ENCODE measurements at places on chromosomes 12 and 14. TPM values are rescaled to one million over a fixed set of nuclear protein-coding genes. Genes with fewer than 3 reads are reported as not detected.

- peak; percentile 79 for DNase-seq
Measured at GRCh38 chr14:24080888-24081738, 9.8 kb downstream of the CPNE6 start.

GRCh38 chr14:67429510-67430205, 17.7 kb upstream of the PLEK2 start:
- DNase-seq = no peak

DNA sequence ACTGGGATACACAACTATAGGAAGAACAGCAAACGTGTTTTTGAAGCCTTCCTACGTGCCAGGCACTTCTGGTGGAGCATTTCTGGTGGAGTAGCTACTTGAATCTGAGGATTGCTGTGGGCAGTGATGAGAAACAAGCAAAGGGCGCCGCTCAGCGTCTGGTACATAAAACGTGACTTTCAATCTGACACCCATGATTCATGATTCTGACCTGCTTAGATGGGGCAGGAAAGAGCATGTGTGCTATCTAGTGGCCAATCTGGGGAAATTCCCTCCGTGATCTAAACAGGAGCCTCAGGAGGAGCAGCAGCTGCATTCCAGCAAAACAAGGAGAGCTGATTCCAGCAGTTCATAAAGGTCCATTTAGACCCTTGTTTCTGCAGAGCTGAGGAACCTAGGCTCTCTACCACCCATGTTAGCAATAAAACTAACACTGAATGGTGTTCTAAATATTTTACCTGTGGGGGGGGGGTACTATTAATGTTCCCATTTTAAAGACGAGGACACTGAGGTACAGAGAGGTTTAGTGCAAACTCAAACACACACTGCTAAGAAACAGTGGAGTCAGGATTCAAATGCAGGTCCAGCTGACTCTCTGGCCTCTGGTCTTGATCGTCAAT, 37.8 kb downstream of the PAH start:
- DNase-seq = peak; percentile 2

DNA sequence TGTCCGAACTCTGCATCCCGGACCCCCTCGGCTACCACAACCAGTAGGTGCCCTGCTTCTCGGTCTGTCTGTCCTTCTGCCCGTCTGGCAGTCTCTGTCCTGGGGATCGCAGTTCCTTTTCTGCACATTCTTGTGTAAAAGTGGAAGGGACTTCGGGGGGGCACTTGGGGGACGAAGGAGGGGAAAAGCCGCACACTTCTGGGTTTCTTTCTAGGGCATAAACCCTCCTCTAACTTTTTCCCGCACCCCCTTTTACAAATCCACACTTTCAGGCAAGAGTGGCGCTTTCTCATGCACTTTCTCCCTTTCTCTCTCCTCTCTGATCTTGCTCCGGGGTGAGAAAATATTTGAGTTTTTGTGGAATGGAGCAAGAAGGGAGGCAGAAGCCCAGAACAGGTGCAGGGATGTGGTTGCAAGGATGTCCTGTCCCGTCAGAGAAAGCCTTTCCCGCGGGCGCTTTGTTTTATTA, 506 bp downstream of the ESRRB start:
- no peak for DNase-seq

GRCh38 chr12:43337571-43338444, 214.2 kb downstream of the ADAMTS20 start:
- no peak for DNase-seq

DNA sequence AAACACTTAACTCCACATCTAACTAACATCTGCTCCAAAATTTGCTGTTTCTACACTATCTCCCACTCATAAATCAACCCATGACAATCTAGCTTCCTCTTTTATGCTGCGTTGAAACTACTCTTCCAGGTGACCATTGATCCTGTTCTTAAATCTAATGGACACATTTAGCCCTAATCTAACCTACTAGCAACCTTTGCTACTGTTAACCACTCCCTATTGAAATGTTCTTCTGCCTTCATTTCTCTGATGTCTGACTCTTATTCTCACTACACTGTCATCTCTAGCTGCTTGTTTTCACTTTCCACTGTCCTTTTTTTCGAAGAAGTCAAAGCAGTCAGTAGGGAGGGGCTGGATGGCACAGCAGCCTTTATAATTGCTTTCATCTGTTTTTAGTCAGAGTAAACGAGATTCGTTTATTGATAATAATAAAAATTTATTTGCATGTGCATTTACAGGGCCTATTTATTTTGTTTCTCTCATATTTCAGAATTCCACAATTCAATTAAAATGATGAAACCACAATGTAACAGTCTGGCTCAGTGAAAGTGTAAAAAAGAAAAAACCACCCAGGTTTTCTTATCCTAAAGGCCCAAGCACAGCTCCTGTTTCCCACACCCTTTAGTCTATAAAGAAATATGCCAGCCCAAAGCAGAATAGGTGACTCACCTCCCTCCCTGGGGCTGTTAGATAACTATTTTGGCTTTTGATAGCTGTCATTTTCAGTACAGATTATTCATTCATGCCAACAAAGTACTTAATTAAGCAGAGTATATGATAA, 44.9 kb downstream of the ATP2B1 start:
- DNase-seq = no peak

- no peak for DNase-seq
Measured at GRCh38 chr12:106431839-106432411, 74.4 kb downstream of the POLR3B start.

- DNase-seq = no peak
Measured at GRCh38 chr14:20632448-20632830, 9.1 kb downstream of the OR6S1 start.

GRCh38 chr12:62660756-62661155, 194.1 kb downstream of the MON2 start:
- no peak for DNase-seq

DNA sequence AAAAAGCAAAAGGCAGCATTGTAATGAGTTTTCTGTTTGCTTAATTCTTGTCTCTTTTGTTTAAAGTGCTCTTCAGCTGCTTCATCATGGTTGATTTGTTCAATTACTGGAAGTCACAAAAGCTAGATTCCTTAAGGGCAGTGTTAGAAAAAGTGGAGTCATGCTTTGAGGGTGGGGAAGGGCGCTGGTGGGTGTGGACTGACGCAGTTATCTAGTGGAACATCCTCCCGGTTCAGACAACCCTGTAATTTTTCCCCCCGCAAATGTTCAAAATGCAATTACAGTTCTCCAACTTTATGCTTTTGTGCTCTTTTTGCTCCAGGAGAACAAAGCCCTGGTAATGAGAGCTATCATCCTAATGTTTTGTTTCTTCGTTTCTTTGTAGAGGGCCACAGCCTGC, 2.1 kb downstream of the AKAP6 start:
- DNase-seq = no peak

DNA sequence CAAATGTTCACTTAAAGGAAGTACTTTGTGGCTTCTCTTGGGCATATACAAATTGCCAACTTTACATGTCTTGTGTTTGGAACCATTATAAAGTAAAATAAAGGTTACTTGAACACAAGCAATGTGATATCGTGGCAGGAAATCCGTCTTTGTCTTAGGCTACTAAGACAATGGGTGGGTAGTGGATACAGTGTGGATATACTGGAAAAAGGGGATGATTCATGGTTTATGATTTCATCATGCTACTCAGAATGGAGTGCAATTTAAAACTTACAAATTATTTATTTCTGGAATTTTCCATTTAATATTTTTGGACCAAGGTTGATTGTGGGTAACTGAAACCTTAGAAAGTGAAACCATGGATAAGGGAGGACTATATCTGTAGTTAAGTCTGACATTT, 48.4 kb downstream of the MYRFL start:
- DNase-seq = no peak

DNA sequence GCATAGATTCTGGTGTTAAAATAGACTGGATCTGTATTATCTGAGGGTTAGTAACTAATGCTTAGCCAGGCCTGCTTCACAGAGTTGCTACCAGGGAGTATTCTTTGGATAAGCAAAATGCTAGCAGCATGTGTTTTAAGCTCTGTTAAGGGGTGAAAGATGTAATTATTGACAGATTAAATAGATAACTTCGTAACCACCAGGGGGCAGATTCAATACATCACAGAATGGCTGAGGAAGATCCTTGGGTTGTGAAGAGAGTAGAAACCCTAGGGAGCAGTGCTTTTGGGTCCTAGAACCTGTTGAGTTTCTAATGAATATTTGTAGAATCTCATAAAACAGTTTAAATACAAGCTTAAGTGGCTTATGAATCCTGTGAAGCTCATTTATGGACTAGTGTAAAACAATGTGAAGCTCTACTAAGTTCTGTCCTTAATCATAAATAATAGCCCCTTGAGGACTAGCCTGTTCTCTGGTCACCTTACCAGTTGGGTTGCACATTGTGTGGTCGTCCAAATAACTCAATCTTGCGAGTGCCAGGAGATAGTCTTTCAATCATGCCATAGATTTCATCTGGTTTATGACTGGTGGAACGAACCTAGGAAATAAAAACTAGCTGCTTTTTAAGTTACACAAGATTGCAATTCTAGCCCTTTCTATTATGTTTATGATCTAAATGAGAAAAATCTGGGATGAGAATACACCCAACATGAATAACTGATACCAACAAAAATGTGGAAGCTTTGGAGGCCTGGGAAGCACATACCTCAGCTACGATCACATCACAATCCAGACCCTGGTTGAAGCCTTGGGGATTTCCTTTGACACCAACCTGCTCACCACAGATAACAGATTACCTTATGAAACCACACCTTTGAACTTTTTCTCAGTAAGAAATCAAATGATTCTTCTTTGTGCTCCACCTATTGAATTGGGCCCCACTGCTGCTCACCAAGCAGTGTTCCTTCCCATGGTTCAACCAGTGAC, 12.3 kb downstream of the METTL3 start:
- peak; percentile 43 for DNase-seq

DNA sequence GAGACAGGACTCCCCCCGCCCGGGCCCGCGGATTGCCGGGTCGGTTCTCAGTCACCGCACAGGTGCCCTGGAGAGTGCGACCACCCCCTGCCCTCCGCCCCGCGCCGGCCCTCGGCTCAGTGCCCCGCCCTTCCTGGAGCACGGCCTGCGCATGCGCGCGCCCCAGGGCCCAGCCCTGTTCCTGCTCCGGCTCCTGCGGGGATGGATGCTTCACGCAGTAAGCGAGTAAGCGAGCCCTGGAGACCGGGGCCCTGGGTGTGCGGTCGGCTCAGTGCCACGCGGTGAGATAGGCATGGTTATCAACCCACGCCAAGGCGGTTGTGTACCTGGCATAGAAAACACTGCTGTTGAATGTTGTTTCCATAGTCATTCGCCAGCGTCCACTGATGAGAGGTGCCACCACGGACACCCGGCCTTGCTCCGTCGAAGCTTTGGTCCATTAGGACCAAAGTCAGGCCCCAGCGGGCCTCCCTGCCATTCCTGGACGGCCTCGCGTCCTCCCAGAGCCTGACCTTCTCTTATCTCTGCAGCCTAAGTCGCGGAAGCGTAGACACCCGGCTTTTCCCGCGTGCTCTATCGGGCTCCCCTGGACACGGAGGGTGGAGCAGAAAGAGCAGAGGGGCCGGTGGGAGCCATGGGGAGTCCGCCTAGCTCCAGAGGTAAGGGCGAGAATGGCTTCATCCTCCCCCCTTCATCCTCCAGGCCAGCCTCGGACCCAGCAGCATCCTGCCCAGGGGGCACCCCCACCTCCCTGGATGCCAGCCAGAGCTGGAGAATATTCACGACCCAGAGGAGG, 90.6 kb downstream of the PAPOLA start:
- no peak for DNase-seq

DNA sequence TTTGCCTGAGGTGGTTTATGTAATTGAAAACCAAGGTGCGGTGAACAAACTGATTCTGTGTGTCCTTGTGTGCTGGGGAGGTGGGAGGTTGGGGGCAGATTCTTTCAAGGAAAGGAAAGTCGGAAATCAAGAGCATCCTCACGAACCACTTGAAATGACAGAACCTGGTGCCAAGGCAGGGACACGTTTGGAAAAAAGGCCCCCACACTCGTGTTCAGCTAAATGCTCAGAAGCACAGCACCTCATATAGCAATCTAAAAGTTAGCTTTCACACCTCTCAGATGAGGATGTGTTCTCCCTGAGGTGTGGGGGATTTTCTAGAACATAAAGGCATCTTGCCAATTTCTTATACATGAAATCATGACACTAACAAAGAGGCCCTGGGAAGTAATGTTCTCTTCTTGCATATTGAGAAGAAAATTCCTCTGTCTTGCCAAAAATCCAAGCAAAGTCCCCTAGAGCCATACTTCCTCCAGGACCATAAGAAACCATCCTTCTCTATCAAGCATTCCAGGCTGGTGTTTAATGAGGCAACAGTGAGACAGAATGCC, 119.6 kb downstream of the PLXNC1 start:
- DNase-seq = no peak

DNA sequence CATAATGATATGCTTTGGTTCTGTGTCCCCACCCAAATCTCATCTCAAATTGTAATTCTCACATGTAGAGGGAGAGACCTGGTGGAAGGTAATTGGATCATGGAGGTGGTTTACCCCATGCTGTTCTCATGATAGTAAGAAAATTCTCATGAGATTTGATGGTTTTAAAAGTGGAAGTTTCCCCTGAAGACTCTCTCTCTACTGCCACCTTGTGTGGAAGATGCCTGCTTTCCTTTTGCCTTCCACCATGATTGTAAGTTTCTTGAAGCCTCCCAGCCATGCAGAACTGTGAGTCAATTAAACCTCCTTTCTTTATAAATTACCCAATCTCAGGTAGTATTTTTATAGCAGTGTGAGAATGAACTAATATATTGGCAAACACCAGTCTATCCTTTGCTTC, 260.4 kb upstream of the PPFIA2 start:
- no peak for DNase-seq

GRCh38 chr12:43282106-43282505, 269.9 kb downstream of the ADAMTS20 start:
- DNase-seq = peak; percentile 5

GRCh38 chr14:92121207-92121669, 268 bp downstream of the NDUFB1 start:
- peak; percentile 63 for DNase-seq

DNA sequence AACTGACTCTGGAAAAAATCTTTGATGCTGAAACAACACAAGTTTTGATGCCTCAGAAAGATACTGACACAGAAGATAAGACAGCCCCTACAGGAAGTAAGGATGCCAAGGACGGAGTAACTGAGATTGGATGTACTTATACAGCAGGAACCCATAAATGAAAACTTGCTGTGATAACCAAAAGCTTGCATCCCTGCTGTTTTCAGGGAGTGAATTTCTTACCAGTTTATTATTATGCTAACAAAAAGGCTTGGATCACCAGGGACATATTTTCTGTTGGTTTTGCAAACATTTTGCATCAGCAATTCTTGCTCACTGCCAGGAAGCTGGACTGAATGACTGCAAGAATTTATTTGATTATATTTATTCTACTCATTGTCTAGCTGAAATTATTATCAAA, 197.7 kb downstream of the NAV3 start:
- no peak for DNase-seq

STON2 gene
- total RNA-seq = 29.9 TPM

LTB4R gene
- total RNA-seq = 3.5 TPM

FIGNL2 gene
- 1.3 TPM for total RNA-seq

AQP2 gene
- total RNA-seq = not detected

GARIN6 gene
- total RNA-seq = not detected

VASH1 gene
- 35.5 TPM for total RNA-seq

LRRC43 gene
- total RNA-seq = 1.9 TPM

DAO gene
- total RNA-seq = not detected

CCND2 gene
- 149 TPM for total RNA-seq

POTEM gene
- not detected for total RNA-seq

KLHDC1 gene
- total RNA-seq = 9.9 TPM

PRB2 gene
- total RNA-seq = not detected

C3AR1 gene
- total RNA-seq = 1.8 TPM

LHX5 gene
- 10.2 TPM for total RNA-seq

SLC2A13 gene
- 16.8 TPM for total RNA-seq
